Activated CD8-positive, alpha-beta memory T cell treated with anti-CD3 and anti-CD28 coated beads for 1 hour (primary cell): ENCODE measurements at places on chromosomes 1 and 21.
A peak's percentile ranks its signal among the peaks of the same experiment; 100 is the strongest.

- DNase-seq, result no peak
Observed at GRCh38 chr1:211543025-211543424, 35.9 kb downstream of the SLC30A1 start.

DNA sequence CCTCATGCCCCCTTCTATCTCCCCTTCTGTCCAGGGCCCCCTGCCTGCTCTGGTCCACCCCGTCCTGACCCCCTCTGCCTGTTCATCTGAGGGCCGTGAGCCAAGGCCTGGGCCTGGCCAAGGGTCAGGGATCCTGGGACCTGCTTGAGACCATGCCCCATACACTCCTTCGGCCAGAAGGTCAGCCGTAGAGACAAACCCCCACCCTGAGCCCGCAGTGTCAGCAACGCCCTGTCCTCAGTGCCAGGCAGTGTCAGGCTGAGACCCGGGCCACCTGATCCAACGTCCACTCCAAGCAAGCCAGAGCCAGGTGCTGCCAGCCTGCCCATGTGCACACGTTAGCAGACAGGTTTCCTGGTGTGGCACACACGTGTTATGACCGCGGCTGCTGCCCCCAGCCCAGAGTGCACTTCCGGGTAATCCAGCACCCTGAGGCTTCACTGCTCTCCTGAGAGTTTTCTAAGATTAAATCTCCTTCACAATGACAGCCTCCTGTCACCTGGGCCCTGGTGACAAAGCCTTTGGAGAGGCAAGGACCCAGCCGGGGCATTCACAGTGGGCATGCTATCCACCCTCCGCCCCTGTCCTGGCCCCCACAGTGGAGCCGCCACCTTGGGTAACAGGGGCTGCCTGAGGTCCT is 10.1 kb upstream of the SAMD11 start:
- no peak for DNase-seq

- no peak for DNase-seq
Observed at GRCh38 chr1:229217716-229218115, 53.2 kb upstream of the RAB4A start.

DNA sequence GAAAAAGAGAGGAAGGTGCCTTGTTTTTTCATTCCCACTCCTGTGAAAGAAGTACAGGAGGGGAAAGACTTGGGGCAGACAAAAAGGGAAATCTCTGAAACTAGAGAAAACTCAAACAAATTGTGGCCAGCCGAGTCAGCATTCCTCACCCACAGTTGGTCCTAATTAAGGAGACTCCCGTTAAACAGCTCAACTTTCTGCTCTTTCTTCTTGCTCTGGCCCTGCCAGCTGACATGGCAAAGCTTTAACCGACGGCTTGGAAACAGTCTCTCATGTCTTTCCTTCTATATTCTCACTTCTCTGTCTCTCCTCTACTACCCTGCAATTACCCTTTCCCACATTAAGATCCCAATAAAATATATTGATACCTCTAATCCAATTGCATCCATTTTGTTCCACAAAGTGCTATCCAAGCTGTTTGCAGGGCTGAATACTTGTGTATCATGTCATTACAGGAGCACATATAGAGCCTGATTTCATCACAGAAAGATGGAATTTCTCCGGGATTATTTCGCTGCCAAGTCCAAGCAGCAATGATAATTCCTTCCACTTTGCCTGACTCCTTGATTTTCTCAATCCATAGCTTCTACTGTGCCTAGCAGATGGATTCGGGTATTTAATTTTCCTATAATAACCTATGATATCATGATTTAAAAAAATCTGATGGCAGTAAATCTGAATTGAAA is 65.4 kb upstream of the IPO9 start:
- no peak for DNase-seq

GRCh38 chr1:74593887-74594866 is 79.4 kb downstream of the ERICH3 start:
- DNase-seq, result no peak

GRCh38 chr1:177185209-177185608 is 14.5 kb downstream of the BRINP2 start:
- DNase-seq, result no peak

DNA sequence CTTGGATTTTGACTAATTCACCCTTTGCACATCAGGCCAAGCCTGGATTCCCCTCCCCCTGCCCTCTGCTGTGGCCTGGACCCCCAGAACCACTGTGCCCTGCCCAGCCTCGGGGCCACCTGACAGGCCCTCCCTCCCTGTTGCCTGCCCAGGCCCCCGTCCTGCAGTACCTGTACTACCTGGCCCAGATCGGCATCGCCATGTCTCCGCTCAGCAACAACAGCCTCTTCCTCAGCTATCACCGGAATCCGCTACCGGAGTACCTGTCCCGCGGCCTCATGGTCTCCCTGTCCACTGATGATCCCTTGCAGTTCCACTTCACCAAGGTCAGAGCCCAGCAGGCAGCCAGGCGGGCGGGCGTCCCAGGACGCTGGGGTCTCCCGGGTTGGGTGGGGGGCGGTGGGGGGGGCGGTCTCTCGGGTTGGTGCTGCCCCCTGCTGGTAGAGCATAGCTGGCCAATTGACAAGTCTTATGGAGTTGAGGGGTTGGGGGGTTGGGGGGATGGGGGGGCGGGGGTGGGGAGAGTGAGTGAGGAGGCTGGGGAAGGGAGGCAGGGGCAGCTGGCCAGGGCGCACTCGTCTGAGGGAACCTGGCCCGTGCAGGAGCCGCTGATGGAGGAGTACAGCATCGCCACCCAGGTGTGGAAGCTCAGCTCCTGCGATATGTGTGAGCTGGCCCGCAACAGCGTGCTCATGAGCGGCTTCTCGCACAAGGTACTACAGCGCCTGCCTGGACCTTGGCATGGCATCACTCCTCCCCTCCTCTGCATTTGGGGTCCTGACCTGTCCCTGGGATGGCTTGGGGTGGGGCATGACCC is 10.7 kb downstream of the AMPD2 start:
- DNase-seq, result peak; percentile 33

GRCh38 chr1:110676970-110677369 is 2.2 kb upstream of the KCNA3 start:
- no peak for DNase-seq

GRCh38 chr1:204102029-204102611 is 29.2 kb downstream of the SOX13 start:
- DNase-seq, result no peak

GRCh38 chr1:225026701-225027100 is 97.2 kb downstream of the DNAH14 start:
- DNase-seq, result no peak

GRCh38 chr1:236945002-236945401 is 59.2 kb downstream of the MT1HL1 start:
- DNase-seq, result no peak

- no peak for DNase-seq
Observed at GRCh38 chr1:46749921-46750404, 31.0 kb upstream of the EFCAB14 start.

GRCh38 chr21:15054089-15054488 is 10.7 kb downstream of the NRIP1 start:
- DNase-seq, result no peak

- no peak for DNase-seq
Observed at GRCh38 chr1:54347955-54348699, 58.1 kb downstream of the SSBP3 start.

GRCh38 chr1:183419399-183419798 is 1.2 kb upstream of the NMNAT2 start:
- DNase-seq, result no peak

GRCh38 chr1:206831650-206832049 is 33.8 kb upstream of the IL20 start:
- no peak for DNase-seq

GRCh38 chr1:78146205-78146771 is 100.5 kb downstream of the GIPC2 start:
- DNase-seq, result no peak

- DNase-seq, result no peak
Observed at GRCh38 chr1:227788271-227789083, 27.0 kb upstream of the PRSS38 start.

- DNase-seq, result no peak
Observed at GRCh38 chr1:51420867-51421627, 90.7 kb upstream of the TTC39A start.

GRCh38 chr1:195415584-195415983 is 1192.7 kb downstream of the KCNT2 start:
- DNase-seq, result no peak

DNA sequence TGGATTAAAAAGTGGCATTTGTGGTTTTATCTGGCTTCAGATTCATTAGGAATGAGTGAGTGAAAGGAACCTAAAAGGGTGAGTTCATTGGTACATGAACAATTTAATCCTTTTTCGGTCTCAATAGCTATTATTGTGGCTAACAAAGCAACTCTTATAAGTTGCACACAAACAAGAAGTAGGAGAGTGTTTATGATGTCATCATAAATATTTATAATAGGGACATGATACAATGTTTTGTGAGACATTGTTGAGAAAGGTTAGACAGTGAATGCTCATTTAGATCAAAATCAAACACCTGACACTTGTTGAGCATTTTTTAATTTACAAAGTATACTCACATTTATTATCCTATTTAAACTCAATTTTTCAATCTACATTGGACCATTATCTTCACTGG is 363.4 kb downstream of the PDE4B start:
- DNase-seq, result no peak

DNA sequence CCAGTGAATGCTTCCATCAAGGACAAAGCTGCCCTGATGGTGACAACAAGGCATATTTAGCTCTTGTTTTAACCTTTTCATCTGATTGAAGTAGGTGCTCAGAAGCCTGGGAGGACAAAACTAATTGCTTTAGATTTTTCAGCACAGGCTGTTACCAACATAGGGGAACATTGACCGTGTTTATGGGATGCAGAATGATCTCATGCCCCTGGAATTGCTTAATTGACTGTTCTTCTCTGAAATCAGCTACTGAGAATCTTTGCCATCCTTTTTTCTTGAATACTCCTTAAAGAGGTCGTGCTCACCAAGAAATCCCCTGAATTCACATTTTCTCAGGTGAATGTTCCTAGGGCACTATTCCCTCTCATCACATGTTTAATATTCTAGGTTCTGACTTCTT is 95.9 kb upstream of the CCDC190 start:
- no peak for DNase-seq

DNA sequence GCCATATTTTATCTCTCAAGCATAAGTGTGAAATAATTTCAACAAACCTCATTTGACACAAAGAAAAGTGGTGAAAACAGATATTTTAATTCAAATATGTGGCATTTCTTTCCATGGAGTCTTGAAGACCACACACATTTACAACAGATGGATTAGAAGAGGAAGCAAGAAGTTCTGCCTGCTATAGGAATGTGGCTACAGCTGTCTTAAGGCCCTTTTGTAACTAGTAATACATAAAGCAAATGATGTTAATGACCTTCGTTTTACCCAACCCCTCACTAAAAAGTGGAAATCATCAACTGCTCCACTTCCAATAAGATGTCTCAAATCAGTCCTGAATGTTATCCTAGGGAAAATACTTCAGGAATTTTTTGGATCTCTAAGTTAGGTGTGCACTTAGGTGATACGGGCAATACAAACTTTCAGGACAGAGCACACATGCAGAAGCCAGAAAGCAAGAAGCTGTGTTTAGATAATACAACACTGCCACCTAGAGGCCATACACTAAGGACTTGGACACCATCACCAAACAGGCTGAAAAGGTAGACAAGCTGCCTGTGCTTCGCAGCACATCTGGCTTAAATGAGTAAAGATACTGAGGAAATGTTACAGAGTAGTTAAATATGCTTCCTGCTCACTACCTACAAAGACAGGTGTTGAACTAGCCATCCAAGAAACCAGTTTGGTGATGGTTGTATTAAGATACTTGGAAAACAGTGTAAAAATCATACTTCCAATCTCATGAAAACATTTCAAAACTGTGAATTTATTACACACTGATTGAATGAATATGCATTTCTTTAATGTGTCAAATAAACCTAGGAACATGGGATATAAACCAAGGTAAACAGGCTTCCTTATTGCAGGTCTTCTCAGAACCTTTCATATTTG is 24.4 kb downstream of the RRAGC start:
- no peak for DNase-seq

GRCh38 chr1:46224966-46225365 is 21.8 kb downstream of the LURAP1 start:
- no peak for DNase-seq

- DNase-seq, result no peak
Observed at GRCh38 chr1:93675931-93676330, 5.7 kb downstream of the BCAR3 start.

DNA sequence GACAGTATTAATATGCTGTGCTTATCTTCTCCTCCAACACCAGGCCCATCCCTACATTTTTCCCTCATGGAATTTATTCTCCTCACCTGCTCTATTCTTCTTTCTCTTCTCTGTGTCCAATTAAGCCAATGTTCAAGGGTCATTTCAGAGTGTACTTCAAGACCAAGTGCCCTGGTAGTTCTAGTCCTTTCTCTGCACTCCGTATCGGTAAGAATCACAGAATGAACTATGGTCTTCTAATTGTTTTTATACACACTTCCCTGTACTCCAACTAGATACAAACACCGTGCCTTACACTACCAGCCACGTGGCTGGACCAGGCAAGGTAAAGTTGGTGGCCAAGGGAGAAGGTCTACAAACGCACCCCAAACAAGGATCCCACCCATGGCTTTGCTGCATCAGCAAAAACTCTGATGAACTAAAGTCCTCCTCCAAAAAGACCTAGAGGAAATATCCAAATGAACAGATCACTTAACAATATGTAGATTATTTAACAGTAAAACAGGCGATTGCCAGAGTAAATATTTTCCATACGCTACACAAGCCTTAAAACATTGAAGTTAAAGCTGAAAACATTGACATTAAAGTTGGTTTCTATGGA is 40.1 kb upstream of the LPAR3 start:
- no peak for DNase-seq

DNA sequence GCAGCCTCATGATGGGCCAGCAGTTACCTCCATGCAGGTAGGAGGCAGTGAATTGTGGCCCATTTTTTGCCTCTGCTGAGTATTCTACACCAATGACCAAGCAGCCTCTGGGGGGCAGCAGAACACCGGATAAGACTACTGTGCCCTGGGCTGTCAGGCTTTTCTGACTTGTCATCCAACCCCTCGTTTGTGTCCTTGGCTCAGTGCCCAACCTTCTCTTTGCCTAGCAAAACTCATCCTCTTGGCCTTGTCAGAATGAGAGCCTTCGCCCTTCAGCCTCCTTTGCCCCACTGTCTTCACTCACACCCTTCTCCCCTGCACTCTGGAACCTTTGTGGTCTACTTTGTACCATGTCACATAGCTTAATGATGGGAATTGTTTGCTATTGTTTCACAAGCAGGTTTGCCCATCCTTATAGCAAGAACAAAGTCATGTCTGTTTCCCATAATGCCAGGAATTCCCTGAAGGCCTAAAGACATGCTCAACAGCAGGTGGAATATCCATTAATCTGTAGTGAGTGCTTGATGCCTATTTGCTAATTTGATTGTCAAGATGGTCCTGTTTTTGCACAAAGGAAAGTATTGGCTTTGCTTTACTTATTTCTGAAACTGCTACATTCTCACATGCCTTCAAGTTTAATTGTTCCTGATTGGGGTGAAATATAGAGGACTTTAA is 255.9 kb downstream of the HHAT start:
- DNase-seq, result peak; percentile 44

GRCh38 chr1:36520771-36521420 is 38.2 kb upstream of the CSF3R start:
- DNase-seq, result no peak

GRCh38 chr1:165875171-165875570 is 47.8 kb downstream of the UCK2 start:
- no peak for DNase-seq

GRCh38 chr1:33443080-33443704 is 12.3 kb upstream of the PHC2 start:
- no peak for DNase-seq
